Inflammatory macrophage treated with lipopolysaccharide for 1 hour (primary cell): ENCODE measurements at places on chromosomes 7 and 10.

DNA sequence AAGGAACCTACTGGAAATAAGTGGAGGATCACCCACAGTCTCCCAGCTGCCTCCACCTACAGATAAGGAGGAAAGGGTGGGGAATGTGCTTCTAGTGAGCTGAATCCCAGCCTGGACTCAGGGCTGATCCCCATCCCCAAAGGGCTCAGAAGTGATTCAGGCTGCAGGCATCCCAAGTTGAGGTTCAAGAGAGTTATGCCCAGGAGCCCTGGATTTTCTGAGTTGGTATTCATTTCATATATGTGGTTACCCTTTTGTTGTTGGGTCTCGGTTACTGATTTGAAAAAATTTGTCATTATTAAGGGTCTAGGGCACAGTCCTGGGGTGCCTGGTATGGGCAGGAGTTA lies 30.0 kb upstream of the SRGN start:
- no peak for DNase-seq

DNA sequence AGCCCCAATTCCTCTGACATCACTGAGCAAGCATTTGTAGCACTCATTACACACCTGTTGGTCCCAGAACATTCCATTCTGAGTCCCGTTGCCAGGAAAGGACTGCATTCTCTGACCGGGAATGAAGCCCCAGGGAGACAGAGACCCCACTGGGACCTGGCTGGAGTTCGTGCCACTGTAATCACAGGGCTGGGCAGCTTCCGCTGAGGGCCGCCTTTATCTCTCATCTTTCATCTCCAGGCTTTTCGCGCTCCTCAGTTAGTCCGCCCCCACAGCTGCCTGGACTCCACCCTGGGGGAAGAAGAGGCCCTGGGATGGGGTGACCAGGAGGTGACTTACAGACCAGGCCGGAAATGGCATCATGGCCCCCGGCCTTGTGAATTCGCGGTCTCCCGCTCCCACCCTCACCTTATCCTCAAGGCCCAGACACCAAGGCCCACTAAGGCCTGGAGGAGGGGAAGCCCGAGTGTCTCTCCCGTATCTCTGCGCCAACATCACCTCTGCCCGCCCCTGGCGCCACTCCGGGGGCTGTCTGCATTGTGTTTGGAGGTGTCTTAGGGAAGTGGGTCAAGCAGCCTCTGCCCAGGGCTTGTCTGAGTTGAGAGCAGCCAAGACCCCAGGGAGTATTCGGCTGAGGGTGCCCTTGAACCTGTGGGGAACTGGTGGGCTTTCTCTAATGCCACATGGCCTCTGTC lies 75.4 kb downstream of the PROSER2 start:
- DNase-seq, result no peak

DNA sequence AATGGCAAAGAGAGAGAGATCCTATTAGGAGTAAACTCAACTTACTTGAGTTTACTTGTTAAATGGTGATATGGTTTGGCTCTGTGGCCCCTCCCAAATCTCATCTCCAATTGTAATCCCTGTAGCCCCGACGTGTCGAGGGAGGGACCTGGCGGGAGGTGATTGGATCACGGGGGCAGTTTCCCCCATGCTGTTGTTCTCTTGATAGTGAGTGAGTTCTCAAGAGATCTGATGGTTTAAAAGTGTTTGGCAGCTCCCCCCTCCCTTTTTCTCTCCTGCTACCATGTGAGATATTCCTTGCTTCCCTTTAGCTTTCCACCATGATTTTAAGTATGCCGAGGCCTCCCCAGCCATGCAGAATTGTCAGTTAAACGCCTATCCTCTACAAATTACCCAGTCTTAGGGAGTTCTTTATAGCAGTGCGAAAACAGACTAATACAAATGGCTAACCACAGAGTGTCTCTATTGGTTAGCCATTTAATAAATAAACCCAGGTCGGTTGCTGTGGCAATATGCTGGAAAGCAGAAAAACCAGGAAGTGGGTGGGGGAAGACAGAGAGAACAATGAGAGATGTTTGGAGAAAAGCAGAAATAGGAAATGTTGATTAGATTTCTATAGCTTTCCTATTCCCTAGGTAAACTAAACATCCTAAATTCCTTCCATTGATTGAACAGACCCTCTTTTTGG lies 3.0 kb upstream of the STMP1 start:
- DNase-seq, result peak; percentile 38

DNA sequence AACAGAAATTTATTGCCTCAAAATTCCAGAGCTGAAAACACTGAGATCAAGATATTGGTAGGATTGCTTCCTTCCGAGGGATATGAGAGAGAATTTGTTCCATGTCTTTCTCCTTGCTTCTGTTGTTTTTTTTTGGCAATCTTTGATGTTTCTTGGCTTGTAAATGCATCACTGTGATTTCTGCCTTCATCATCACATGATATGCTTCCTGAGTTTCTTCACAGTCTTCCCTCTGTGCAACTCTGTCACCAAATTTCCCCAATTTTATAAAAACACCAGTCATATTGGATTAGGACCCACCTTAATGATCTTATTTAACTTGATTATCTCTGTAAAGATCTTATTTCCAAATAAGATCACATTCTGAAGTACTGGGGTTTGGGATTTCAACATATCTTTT lies 14.7 kb downstream of the TMEM236 start:
- peak; percentile 62 for DNase-seq

GRCh38 chr10:13079776-13080050 lies 20.2 kb upstream of the OPTN start:
- no peak for DNase-seq

GRCh38 chr7:8433477-8434289 lies at the start of gene NXPH1:
Gene NXPH1, plus strand, starts transcription at chr7:8433609.
- no peak for DNase-seq

DNA sequence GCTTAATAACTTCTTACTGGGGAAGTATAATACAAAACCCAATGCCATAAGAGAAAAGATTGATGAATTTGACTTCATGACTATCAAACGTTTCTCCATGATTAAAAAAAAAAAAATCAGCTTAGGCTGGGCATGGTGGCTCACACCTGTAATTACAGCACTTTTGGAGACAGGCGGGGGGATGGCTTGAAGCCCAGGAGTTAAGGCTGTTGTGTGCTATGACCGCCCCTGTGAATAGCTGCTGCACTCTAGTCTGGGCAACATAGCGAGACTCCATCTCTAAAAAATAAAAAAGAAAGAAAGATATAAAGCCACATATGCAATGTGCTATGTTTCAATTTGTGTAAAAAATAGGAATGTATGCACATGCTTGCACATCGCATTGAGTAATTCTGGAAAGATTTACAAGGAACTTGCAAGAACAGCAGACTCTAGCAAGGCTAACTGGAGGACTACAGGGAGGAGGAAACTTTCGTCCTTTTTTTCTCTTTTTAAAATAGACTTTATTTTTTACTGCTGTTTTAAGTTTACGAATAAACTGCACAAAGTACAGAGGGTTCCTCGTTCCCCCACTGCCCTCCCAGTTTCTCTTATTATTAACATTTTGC lies 10.3 kb upstream of the RARRES2 start:
- peak; percentile 63 for DNase-seq

GRCh38 chr10:91312382-91312733 lies 91.9 kb downstream of the PCGF5 start:
- no peak for DNase-seq

GRCh38 chr10:103748020-103748419 lies 107.4 kb downstream of the SH3PXD2A start:
- no peak for DNase-seq
